ENCODE measurements at places on chromosomes 5 and 9. TPM values are rescaled to one million over a fixed set of nuclear protein-coding genes. Genes with fewer than 3 reads are reported as not detected.
A peak's percentile ranks its signal among the peaks of the same experiment; 100 is the strongest.

DNA sequence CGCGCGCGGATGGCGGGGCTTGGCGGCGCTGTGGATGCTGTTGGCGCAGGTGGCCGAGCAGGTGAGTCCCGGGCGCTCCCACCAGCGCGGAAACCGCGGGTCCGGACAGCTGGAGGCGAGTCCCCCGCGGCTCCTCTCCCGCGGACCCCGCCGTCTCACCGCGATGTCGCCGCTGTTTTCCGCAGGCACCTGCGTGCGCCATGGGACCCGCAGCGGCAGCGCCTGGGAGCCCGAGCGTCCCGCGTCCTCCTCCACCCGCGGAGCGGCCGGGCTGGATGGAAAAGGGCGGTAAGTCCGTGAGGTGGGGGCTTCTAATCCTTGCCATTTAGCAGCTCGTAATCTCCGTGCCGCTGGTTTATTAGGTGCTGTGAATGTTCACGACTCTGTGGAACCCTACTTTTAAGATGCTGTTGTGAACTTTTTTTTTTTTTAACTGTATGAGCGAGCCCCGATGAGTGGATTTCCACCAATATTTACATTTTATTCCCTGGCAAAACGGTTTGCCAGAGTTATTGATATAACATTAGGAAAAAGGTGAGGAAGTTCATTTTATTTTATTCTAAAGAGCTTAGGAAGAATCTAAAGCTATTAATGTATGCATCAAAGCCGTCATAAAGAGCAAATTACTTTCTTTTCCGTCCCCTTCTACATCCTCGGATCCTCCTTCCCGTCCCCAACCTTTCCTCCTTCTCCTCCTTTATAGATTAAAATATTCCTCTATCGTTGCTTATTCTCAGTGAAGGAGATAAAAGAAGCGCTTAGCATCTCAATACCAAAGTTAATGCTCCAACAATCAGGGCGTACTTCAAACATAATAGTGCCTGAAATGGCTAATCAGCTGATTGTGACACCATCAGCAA, 579 bp downstream of the ADAMTS16 start:
- DNase-seq, result no peak

DNA sequence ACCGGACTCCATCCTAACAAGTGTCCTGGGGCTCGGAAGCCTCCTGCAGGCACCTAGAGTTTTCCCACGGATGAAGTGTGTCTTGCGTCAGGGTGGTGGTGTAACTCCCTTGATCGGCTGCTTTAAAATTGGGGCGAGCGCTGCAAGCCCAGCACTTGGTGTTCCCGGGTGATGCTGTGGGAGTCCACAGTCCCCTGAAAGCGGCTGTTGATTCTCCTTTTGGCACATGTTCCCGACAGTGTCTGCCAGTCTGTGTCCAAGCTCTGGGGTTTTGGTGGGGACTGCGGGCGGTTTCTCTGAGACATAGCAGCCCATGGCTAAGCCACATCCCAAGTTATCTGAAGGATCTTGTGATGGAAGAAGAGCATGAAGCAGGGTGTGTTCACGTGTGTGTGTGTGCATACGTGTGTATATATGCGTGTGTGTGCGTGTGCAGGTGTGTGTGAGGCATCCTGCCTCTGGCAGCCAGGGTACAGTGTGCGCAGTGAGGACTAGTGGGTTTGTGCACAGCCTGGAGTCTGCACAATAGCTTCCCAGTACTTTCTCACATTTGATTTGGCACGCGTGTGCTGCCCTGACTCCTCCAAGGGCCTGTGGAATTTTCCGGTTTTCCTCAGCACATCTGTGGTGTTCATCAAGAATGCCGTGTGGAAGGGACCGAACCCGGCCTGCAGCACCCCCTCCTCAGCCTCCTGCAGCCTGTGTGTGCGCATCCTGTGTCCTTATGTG, 16.9 kb downstream of the SLC25A48 start:
- DNase-seq, result no peak

The BARHL1 gene
- total RNA-seq, result not detected

The ACOT12 gene
- total RNA-seq, result not detected

- no peak for DNase-seq
Observed at GRCh38 chr9:129781981-129782380, 21.0 kb upstream of the TOR1B start.

The GPSM1 gene
- 9.6 TPM for total RNA-seq

The PCDHGC4 gene
- total RNA-seq, result not detected

DNA sequence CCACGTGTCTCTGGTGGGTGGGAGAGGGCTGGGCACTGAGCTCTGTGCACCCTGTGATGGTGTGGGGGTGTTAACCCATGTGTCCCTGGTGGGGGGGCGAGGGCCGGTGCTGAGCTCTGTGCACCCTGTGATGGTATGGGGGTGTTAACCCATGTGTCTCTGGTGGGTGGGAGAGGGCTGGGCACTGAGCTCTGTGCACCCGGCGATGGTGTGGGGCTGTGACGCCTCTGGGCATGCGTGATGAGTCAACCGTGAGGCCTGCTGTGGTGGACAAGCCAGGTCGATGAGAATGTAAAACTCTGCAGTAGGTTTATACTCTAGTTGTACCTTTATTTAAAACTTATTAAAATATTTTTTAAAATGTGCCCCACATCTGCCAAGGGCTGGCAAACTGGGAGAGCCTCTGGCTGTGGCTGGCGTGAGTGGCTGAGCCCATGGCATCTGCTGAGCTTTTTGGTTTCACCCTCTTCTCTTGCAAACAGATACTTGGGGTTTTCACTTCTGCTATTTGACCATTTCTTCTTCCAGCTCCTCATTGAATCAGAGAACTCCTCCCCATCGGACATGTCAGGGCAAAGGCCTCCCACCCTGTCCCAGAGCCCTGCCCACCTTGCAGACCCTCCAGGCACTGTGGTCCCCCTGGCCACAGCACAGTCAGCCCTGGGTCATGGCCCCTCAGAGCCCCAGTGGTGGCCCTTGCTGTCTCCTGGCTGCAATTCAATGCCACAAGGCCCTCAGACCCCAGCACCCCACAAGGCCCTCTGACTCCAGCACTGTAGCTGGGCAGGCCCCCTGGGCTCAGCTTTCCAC, 18.5 kb upstream of the EXOC3 start:
- no peak for DNase-seq

DNA sequence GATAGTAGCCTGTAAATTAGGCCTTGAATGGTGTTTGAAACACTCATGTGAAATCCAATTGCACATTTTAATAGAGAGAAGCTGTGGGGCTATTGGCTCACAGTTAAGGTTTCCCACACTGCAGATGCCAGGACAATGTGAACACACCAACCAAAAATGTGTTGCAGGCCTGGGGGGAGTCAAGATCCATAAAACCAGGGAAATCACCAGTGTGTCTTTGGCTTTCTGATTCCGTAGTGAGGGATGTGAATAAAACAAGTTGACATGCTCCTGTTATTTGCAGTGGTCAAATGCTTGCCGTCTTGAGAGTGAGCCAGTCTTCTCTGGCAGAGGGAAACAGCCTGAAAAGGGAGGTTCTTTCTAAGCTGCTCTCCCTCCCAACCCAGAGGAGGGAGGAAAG, 79.0 kb downstream of the ZNF462 start:
- no peak for DNase-seq

- no peak for DNase-seq
Observed at GRCh38 chr9:123138163-123138562, 104.7 kb downstream of the GPR21 start.

The GFI1B gene
- total RNA-seq, result 0.19 TPM

The PCDHA4 gene
- not detected for total RNA-seq

GRCh38 chr5:64451551-64451950, 54.3 kb upstream of the RGS7BP start:
- no peak for DNase-seq

DNA sequence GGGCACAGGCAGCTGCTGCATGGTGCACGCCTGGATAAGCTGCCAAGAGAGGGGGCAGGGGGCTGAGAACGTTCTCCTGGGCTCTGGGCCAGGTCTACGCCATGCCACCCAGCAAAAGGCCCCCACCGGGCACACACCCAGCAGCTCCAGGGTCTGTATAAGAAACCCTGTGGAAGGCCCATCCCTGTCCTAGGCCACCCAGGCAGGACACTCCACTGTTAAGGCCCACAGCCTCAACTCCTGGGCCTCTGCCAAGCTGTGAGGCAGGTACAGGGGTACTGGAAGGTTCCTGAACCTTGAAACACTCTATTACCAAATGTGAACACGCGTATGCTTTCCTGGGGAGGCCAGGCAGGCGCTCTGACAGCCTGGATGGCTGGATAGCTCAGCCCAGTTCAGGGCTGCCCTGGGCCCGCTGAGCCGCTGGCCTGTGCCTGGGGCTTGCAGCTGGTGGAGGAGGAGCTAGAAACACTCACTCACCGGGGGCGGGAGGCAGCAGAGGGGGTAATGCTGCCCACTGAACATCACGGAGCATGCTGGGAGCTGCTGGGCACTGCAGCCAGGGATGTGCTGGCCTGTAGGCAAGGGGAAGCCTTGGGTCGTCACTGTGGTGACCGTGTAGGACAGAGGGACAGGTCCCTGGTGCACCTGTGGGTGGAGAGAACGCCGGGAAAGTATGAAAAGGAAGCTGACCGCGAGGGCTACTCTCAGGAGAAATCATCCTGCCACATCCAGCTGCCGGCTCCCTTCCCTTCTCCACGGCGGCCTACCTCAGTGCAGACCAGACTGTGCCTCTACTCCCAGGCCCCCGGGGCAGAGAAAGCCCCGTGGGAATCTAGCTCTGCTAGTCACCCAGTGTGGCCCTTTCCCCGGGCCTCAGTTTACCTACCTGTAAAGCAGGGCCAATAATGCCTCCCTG, 6.0 kb downstream of the RNF44 start:
- peak; percentile 57 for DNase-seq

The ZNF169 gene
- 6.4 TPM for total RNA-seq

GRCh38 chr5:139998837-139999236, 44.3 kb downstream of the NRG2 start:
- no peak for DNase-seq

- peak; percentile 69 for DNase-seq
Observed at GRCh38 chr9:34562135-34562745, 27.3 kb downstream of the CNTFR start.

GRCh38 chr5:116359592-116359991, 215.0 kb downstream of the SEMA6A start:
- no peak for DNase-seq

DNA sequence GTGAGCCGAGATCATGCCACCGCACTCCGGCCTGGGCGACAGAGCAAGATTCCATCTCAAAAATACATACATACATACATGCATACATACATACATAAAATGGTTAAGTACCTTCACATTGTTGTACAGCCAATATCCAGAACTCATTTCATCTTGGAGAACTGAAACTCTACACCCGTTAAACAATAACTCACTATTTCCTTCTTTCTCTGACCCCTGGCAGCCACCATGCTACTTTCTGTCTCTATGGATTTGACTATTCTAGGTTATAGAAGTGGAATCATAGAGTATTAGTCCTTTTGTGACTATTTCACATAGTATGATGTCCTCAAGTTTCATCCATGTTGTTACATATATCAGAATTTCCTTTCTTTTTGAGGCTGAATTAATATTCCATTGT, 9.6 kb upstream of the KIF27 start:
- DNase-seq, result no peak

DNA sequence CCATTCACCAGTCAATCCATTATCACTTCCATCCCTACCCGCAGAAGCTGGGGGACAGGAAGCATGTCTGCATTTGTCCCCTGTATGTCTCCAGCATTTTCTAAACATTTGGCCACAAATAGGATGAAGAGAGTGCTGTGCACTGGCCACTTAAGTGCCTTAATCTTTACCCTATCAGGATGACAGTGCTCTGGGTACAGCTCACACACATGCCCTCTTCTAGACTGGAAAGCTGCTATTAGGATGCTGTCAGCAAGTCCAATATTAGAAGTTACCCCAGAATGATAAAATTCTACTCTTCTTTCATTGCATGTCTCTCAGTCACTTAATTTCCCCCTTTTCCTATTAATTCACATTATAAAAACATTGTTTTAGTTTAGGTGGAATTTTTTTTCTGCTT, 168.4 kb downstream of the RASEF start:
- no peak for DNase-seq

The SLC34A3 gene
- total RNA-seq, result not detected

The SPINK13 gene
- total RNA-seq, result not detected

The CDH6 gene
- not detected for total RNA-seq

GRCh38 chr5:156991714-156992113, 28.7 kb upstream of the TIMD4 start:
- no peak for DNase-seq

The PLCXD3 gene
- not detected for total RNA-seq

- no peak for DNase-seq
Observed at GRCh38 chr9:132754236-132754635, 84.0 kb downstream of the GTF3C4 start.

GRCh38 chr5:69454460-69455249, 37.9 kb upstream of the OCLN start:
- DNase-seq, result no peak

Measured in activated CD4-positive, alpha-beta T cell treated with anti-CD3 and anti-CD28 coated beads for 36 hours (primary cell).